Panc1 (cell line): ENCODE measurements at places on chromosomes 13 and 19. TPM values are rescaled to one million over a fixed set of nuclear protein-coding genes. Genes with fewer than 3 reads are reported as not detected.

DNA sequence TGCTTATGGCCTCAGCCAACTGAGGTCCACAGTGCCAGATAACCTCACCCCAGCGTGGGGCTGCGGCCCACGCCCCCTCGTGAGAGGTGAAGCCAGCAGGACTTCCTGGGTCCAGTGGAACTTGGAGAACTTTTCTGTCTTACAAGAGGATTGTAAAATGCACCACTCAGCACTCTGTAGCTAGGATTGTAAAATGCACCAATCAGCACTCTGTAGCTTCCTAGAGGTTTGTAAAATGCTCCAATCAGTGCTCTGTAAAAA, 109.1 kb downstream of the AKAP11 start:
- no peak for DNase-seq

DNA sequence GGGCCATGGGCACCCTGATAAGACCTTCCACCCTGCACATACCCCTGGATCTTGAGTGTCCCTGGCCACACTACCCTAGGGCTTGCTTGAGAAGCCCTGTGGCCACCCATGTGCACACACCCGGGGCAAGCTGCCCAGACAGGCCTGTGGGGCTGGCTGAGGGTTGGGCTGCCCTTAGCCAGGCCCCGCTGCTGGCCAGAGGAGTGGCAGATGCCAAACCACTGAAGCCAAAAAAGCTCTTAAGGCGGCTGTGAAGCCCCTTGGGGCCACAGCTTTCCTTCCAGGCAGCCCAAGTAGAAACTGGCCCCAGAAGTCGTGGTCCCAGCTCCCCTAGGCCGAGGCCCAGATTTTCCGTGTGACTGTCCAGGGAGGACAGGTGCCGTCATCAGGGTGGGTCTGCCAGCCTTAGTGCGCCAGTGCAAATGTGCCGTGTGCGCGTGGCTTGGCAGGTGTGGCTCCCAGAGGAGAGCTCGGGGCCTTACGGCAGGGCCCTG, 14.8 kb downstream of the CEBPG start:
- DNase-seq, result no peak

GRCh38 chr13:45604892-45605291, 10.6 kb downstream of the ERICH6B start:
- no peak for DNase-seq

The MEDAG gene
- 0.67 TPM for total RNA-seq

GRCh38 chr13:48579165-48579918, 46.5 kb upstream of the RCBTB2 start:
- no peak for DNase-seq

- no peak for DNase-seq
Measured at GRCh38 chr19:1811472-1811894, 593 bp downstream of the ATP8B3 start.

The FAAP24 gene
- total RNA-seq, result 16.0 TPM

DNA sequence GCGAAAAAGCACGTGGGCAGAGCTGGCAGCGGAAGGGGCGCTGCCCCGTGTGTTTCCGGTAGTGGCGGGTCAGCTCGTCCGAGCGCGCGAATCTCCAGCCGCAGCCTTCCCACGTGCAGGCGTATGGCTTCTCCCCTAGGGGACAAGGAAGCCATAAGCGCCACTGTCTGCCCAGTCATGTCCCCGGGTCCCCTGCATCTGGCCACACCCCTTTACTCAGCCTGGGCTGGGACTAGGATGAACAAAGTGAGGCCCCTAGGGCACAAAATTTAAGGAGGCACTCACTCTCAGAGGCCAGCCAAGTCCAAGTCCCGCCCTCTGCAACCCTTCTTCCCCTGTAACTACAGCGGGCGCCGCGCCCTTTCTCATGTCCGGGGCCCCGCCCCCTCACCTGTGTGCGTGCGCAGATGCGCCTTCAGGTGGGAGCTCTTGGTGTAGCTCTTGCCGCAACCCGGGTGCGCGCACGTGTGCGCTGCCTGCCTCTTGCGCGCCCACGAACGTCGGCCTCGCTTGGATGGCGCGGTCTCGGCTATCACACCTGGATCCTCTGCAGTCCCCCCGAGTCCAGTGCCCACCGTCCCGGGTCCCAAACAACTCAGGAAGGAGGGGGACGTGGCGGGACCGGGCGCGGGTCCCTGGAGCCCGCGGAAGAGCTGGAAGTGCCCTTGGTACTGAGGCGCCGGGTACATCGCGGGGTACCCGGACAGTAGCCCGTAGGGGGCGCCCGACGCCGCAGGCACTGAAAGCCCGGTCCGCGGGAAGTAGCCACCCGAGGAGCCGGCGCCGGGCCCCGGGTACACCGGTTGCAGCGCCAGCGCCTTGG, 1.9 kb downstream of the KLF1 start:
- DNase-seq, result no peak

The CCDC169 gene
- total RNA-seq, result 2.3 TPM

DNA sequence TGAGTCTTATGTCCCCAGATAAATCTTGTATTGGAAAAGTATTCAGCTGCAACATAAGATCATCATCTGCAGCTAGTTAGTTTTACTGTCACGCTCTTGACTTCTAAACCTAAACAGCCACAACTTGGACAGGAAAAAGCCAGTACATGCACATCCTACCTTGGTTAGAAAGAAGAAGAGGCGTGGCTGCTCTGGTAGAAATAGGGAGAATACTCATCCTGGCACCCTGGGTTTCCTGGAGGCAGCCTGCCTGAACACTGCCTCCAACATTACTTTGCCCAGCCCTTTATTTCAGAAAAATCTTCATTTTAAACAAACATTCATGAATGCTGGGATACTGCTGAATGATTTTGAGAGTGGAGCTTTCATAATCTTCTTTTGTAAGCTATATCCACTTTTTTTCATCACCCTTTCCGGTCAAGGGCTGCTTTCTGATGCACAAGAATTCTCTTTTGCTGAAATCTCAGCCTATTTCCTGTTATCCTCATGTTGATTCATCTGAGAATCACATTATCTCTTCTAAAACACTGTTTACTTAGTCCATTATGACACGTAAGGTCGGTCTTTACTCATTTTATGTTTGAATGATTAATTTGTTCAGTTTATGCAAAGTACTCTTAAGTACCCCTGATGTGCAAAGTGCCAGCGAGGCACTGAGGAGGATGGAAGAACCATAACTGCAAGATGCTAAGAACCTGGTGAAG, 55.2 kb downstream of the STARD13 start:
- DNase-seq, result no peak

The BIVM gene
- 10.5 TPM for total RNA-seq

DNA sequence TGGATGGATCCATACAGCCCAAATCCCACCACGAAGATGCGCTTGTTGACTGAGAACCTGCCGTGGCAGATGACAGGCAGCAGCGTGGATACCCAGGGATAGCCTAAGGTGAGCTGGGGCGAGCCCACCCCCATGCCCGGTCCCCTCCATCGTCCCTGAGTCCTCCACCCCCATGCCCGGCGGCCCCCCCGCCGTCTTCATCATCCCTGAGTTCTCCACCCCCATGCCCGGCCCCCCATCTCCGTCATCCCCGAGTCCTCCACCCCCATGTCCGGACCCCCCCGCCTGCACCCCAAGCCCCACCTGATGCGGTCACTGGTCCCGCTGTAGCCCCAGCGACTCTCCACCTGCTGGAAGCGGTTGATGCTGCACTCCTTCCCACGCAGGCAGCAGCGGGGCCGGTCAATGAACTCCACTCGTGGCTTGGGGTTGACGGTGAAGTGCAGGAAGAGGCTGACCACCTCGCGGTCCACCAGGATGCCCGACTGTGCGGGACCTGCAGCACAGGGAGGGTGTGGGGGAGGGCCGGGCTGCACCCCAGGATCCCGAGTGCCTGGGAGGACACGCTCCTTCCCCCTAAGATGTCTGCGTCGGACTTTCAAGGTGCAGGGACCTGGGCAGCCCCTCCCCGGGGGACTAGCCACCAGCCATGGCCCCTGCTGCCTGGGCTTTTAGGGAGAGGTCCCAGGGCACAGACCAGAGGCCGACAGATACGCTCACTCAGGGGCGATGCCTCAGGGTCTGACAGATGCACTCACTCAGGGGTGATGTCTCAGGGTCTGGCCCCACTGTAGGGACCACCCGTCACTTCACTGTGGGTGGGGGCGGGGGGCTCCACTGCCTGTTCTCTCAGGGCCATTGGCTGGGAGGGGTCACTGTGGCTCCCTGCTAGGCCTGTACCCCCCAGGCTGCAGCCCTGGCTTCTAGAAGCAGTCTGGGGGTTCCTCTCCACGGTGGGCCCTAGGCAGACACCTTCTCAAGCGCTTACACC, 28.0 kb downstream of the BTBD2 start:
- no peak for DNase-seq

- DNase-seq, result no peak
Measured at GRCh38 chr19:1438933-1439354, 748 bp downstream of the RPS15 start.

- no peak for DNase-seq
Measured at GRCh38 chr13:106246666-106247188, 288.7 kb downstream of the EFNB2 start.

DNA sequence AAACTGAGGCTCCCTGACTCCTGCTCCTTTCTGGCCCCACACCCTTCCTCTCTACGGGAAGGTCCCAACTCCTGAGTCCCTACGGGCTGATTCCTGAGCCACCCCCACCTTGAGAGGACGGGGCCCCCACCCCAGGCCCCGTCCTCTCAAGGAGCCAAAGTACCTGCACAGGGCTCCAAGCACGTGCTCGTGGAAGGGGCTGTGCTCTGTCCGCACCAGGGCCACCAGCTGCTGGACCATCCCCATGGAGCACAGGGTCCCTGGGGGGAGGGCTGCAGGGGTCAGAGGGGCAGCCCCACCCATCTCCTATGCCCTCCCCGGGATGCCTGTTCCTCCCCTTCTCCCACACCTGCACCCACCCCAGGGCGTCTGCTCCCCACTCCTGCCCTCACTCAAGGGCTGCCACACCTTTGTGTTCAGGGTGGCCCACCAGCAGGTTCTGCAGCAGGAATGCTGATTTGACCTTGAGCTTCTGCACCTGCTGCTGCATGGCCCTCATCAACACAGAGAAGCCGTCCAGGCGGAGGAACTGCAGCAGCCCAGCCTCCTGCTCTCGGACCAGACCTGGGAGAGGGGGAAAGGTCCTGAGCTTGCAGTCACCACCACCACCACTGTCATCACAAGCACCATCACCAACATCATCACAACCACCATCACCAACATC, 7.0 kb upstream of the PPP6R1 start:
- DNase-seq, result no peak

GRCh38 chr13:50512474-50513299, 330.8 kb downstream of the DLEU7 start:
- DNase-seq, result no peak

GRCh38 chr13:106172176-106172905, 363.1 kb downstream of the EFNB2 start:
- DNase-seq, result no peak

The CRLF1 gene
- total RNA-seq, result 3.5 TPM

GRCh38 chr13:85508683-85509329, 290.4 kb downstream of the SLITRK6 start:
- DNase-seq, result no peak

- no peak for DNase-seq
Measured at GRCh38 chr13:65746406-65746921, 1483.7 kb downstream of the PCDH9 start.

The UNC13A gene
- 0.46 TPM for total RNA-seq

The PRR22 gene
- total RNA-seq, result 5.9 TPM

DNA sequence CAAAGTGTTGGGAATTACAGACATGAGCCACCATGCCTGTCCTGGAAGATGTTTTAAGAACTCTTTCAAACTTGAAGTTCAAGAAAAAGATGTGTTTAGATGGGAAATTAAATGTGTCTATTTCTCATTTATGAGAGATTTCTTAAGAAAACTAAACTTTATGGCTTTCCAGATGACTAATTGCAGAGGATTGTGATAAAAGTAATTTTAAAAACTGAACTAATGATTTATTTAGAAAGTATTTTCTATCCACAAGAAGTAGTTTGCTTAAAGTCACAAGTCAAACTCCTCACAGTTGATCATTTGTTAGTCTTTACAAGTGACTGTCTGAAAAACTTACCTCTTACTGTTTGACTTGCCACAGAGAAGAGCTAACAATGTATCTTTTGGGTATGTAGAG, 89.6 kb upstream of the SPRY2 start:
- no peak for DNase-seq

The OR7A5 gene
- not detected for total RNA-seq

- DNase-seq, result no peak
Measured at GRCh38 chr13:67518785-67519184, 288.6 kb upstream of the PCDH9 start.

- DNase-seq, result peak; percentile 10
Measured at GRCh38 chr13:60329221-60329923, 67.6 kb upstream of the TDRD3 start.

The ATXN8OS gene
- total RNA-seq, result not detected
